Aorta (tissue), 5 donors: ENCODE measurements at places on chromosomes 16 and 17.
A peak's percentile ranks its signal among the peaks of the same experiment; 100 is the strongest.

DNA sequence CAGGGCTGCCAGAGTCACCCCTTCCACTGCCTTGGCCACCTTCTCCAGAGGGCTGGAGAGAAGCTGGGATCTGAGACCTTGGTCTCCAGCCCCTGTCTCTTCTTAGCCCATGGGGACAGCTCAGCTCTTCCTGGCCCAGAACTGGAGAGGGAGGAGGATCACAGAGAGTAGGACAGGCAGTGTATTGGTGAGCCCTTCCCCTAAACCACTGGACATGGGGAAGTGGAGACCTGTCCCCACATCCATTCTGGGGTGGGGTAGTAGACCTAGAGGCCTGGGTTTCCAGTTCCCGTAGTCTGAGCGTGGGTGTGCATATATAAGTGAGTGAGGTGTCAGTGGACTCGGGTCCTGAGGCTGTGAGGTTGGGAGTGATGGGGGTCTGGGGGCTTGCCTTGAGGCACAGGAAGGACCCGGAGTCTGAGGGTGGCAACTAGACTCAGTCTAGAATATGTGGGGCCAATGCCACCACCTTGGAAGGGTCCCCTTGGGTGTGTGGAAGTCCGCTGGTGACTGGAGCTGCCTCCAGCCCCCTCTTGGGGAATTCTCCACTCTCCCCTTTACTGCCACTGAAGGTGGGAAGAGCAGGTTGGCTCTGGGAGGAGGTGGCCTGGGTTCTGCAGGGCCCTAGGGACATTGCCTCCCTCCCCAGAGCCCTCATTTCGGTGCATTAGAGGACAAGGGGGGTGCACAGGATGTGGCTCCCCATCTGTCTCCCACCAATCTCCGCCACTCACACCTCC is 19.9 kb downstream of the GJD3 start:
- no peak for DNase-seq

- DNase-seq = peak; percentile 59
These were observed 124.5 kb downstream of the GAS7 start for GRCh38 chr17:10073941-10074340.

DNA sequence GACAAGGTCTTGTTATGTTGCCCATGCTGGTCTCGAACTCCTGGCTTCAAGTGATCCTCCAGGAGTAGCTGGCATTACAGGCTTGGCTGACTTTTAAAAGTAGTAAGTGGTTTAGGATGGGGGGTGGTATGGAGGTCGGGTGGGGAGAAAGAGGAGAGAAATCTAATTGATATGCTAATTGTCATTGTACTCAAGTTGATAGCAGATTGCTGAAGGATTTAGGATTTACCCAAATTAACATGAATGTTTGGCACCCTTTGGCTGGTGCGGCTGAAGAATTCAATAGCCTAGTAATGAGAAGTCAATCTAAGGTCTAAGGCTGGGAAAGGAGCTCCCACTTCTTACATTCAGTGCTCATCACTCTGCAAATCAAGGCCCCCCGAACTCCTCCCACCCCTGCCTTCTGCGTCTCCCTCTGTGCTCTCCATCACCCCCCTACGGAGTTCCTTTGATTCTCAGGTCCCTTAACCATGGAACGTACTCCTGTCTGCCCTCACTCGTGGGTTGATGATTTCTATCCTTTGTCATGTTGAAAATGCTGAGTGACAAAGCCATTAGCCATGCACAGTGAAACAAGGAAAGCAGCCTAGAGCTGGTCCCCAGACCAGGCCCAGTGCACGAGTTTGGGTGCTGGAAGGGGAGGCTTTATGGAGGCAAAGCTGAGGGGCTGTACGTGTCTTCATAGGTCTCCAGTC is 17.3 kb downstream of the CDH13 start:
- DNase-seq = no peak

GRCh38 chr16:85611444-85612190 is 1.5 kb upstream of the GSE1 start:
- DNase-seq = peak; percentile 92

- no peak for DNase-seq
These were observed 33.6 kb upstream of the ZCCHC14 start for GRCh38 chr16:87526238-87526947.

DNA sequence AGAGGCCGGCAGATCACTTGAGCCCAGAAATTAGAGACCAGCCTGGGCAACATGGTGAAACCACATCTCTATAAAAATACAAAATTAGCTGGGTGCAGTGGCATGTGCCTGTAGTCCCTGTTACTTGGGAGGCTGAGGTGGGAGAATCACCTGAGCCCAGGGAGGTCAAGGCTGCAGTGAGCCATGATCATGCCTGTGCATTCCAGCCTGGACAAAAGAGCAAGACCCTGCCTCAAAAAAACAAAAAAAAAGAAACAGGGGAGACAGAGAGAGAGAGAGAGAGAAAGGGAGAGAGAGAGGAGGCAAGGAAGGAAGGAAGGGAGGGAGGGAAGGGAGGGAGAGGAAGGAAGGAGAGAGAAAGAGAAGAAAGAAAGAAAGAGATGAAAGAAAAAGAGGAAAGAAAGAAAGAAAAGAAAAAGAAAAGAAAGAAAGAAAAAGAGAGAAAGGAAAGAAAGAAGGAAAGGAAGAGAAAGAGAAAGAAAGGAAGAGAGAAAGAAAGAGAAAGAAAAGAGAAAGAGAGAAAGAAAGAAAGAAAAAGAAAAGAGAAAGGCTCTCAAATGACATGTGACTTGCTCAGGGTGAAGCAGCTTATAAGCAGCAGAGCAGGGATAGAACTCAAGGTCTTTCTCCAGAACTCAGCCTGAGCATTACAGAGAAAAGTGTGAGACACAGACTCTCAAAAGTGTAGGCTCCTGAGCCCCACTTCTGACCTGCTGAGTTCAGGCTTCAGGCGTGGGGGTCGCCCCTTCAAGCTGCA is 15.5 kb downstream of the CX3CL1 start:
- DNase-seq = no peak

GRCh38 chr17:78438694-78439325 is 60.4 kb downstream of the PGS1 start:
- DNase-seq = no peak

- no peak for DNase-seq
These were observed 27.1 kb downstream of the GPR142 start for GRCh38 chr17:74394275-74394950.

GRCh38 chr17:78284146-78284545 is 52.7 kb downstream of the TMEM235 start:
- no peak for DNase-seq

GRCh38 chr17:4987767-4988567 is 492 bp upstream of the CAMTA2 start:
- DNase-seq = no peak

DNA sequence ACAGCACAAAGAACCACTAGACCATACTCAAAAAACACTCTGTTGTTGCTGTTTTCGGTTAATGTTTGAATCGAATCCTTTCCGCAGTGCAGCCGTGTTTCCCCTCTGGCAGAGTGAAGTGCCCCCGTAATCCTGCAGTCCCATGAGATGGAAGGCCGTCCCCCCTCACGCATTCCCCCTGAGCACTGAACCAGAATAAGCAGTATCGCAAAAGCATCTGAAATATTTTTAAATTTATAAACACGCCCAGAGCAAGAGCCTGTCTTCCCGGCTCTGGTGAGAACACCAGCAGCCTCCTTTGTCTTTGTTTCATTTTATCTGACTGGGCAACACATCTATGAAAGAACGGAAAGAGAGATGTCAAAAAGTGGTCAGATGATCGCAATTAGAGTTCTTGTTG is 121.0 kb upstream of the ADAMTS18 start:
- no peak for DNase-seq

DNA sequence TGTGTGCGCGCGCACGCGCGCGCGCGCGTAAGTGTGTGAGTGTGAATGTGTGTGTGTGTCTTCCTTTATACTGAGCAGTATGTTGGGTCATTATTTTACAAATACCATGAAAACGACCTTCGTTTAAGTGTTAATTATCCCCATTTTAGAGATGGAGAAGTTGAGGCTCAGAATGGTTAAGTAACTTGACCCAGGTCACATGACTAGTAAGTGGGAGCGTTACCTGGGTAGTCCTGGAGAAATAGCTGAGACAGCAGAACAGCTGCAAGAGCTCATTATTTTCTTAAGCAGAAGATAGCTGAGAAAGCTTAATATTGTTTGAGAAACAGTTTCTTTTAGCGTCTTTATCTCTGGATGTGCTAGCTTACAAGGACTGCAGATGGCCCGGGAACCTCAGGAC is 78.8 kb downstream of the IRX3 start:
- no peak for DNase-seq

- peak; percentile 75 for DNase-seq
These were observed 3.7 kb downstream of the CRISPLD2 start for GRCh38 chr16:84823484-84823883.

DNA sequence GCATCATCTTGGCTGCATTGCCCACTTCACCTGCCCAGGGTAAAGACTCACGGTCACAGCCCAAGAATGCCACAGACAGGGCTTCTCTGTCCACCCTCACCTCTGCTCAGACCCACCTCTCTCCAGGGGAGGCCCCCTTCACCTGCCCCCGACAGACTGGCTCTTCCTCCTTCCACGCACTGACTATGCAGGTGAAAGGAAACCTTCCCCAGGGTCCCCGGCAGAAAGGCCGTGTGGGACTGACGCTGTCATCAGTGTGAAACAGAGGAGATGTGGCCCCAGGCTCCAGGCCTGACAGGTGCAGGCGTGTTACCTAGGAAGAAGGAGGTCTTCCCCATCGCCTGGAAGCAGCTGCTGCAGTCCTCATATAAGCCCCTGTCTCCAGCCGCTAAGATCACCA is 9.3 kb upstream of the ROGDI start:
- no peak for DNase-seq

DNA sequence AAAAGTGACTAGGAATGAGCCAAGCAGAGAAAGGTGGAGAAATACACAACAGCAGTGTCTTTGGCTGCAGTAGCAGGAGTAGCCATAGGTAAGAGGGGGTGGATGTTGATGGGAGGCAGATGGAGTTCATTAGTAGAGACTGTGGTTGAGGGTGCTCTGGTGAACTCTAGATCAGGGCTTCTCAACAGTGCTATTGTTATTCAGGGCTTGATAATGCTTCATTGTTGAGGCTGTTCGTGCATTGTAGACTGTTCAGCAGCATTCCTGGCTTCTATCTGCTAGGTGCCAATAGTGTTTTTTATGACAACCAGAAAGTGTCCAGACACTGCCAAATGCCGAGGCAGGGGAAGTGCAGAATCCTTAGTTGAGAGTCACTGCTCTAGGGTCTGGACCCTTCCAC is 3.6 kb downstream of the ALKBH5 start:
- no peak for DNase-seq

DNA sequence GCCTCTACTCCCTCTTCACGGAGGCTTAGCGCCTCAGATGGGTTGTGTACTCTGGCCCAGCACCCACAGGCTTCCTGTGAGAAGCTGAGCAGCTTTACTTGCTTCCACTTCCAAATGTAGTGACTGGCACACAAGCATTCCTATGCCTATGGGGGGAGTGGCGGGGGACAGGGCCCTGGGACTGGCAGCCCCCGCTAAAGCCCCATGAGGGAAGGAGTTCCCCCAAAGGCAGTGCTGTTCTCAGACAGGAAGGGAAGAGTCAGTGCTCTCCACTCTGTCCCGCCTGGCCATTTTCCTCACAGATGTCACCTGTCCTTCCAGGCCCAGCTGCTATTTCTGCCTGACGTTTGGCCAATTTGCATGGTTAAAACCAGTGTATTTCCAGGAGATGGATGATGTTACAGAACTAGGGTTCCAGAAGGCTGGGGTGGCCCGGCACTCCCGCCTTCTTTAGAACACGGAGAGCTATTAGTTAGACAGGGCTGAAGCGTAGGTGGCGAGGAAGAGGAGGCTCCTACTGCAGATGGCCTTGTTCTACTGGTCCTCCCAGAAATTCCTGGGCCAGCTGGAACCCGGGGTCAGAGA is 83.9 kb upstream of the FBXO47 start:
- DNase-seq = no peak

DNA sequence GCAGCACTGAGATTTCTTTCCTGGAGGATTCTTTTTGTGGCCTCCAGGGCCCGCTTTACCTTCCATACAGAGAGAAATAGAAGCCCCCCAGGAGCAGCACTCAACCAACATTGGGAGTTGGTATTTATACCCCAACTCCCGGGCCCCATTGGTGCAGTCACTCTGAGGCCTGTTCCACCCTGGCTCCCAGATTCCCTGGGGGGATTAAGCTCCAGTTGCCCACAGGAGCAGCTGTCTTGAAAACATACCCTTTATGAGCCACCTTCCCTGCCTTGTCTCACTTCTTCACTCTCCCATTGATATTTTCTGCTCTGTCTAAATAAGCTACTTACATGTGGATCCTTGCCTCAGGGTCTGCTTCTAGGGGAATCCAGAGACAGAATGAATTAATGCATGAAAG is 167.8 kb downstream of the KATNIP start:
- DNase-seq = no peak

- DNase-seq = no peak
These were observed 61.5 kb downstream of the GNAO1 start for GRCh38 chr16:56252835-56253234.

GRCh38 chr17:8709006-8709405 is 35.6 kb downstream of the CCDC42 start:
- DNase-seq = no peak

DNA sequence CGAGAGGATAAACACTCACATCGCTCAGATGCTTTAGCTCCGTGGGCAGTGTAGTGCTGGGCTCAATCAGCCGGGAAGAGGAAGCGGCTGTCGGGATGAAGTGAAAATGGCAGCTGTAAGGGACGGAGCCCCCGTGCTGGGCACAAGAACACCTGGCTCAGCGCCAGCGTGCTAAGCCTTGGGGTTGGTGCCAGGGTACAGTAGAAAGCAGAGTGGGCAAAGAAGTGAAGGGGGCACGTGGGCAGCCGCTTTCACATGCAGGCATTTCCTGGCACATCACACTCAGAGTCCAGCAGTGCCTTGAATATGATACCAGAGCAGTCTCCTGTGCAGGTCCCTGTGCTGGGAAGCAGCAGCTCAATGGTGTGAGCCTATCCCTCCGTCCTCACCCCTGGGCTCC is 51.1 kb upstream of the FOXF1 start:
- DNase-seq = no peak

- DNase-seq = no peak
These were observed 63.3 kb downstream of the HAPSTR1 start for GRCh38 chr16:9154567-9155410.

- no peak for DNase-seq
These were observed 190.9 kb upstream of the CACNG5 start for GRCh38 chr17:66643815-66644710.

- DNase-seq = no peak
These were observed 1014.4 kb upstream of the GOT2 start for GRCh38 chr16:59748531-59748930.

- DNase-seq = peak; percentile 88
These were observed 34.0 kb downstream of the NEUROD2 start for GRCh38 chr17:39573447-39574298.

DNA sequence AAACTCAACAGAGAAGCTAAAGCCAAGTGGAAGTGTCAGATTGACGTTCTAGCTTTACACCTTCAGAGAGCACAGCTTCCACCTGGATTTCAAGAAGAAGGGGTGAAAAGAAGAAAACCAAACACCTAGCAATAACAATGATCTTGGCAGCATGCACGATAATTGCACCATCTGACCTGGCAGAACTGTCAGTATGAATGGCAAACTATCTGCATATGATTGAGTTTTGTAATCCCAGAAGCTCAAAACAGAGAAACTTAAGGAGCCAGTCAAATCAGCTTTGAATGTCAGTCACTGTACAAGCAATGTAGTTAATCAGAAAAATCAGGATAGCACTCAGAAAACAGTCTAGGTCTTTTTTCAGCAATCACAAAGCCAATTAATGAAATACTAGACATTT is 427.1 kb downstream of the ZFHX3 start:
- no peak for DNase-seq
